Testis (tissue), 5 donors: ENCODE measurements at places on chromosomes 2 and 18. TPM values are rescaled to one million over a fixed set of nuclear protein-coding genes. Genes with fewer than 3 reads are reported as not detected.

The CHRND gene
- 0.16 TPM for total RNA-seq

The PFN4 gene
- 62.8 TPM for total RNA-seq

The LBX2 gene
- 1.4 TPM for total RNA-seq

The GNLY gene
- total RNA-seq, result 2.6 TPM

The KCNG2 gene
- 7.2 TPM for total RNA-seq

The AFF3 gene
- 27.1 TPM for total RNA-seq

- no peaks in the 10 kb centered on the region for H3K36me3 ChIP-seq
- peaks cover 4% of the 10 kb centered on the region for H3K4me1 ChIP-seq
- H3K4me3 ChIP-seq, result no peak overlapping the region
- DNase-seq, result no peak
These were observed 26.9 kb downstream of the SNORC start for GRCh38 chr2:232896720-232897597.

DNA sequence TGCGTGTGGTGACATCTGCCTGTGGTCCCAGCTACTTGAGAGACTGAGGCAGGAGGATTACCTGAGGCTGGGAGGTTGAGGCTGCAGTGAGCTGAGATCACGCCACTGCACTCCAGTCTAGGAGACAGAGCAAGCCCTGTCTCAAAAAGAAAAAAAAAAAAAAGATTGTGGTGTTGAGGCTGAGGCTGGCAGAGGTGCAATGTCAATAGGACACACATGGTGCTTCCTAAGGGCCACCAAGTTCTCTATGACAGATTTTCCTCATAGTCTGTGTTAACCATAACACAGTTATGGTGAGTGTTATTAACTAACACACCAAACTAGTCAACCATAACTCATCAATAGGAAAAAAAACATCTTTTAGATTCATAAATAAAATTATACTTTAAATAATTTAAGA, 494.4 kb downstream of the TMX3 start:
- no peaks in the 10 kb centered on the region for H3K4me1 ChIP-seq
- H3K27me3 ChIP-seq, result no peaks in the 10 kb centered on the region
- no peak overlapping the region for H3K4me3 ChIP-seq
- DNase-seq, result no peak

DNA sequence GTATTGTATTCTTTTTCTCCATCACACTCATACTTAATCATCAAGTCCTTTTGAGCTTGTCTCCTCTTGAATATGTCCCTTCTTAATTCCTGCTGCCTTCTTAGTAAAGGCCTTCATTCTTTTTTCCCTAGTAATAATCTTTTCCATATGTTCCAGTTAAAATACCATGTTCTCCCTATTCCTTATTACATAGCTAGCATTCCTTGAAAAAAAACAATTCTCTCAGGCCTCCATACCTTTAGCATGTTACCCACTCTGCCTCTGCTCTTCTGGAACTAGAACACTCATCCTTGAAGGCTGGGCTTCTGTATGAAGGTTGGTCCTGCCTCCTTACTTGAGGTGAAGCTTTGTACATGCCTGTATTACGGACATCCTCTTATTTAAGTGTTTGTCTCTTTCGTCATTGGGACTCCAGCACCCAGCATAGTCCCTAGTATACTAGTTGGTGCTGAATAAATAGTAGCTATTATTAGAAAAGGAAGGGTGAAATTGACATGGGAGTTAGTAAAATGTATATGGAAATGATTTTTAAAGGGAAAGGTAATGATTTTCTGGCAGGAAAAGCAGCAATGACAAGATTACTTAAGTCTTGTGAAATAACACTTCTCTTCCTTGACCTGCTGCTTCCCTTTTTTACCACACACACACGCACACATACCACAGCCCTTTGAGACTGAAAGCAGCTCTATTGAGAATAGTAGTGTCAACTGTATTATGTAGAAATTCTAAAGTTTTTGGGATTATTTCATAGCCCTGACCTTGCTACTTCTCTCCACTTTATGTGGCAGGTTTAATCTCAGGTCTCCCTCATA, 45.6 kb downstream of the REL start:
- DNase-seq, result no peak
- no peaks in the 10 kb centered on the region for H3K27me3 ChIP-seq
- no peak overlapping the region for H3K27ac ChIP-seq
- H3K36me3 ChIP-seq, result no peaks in the 10 kb centered on the region

GRCh38 chr2:52135235-52135634, 1103.3 kb upstream of the NRXN1 start:
- H3K4me1 ChIP-seq, result no peaks in the 10 kb centered on the region
- H3K36me3 ChIP-seq, result no peaks in the 10 kb centered on the region
- H3K4me3 ChIP-seq, result no peak overlapping the region
- H3K27me3 ChIP-seq, result no peaks in the 10 kb centered on the region
- H3K27ac ChIP-seq, result no peak overlapping the region
